ENCODE measurements at places on chromosomes 7 and 10. TPM values are rescaled to one million over a fixed set of nuclear protein-coding genes. Genes with fewer than 3 reads are reported as not detected.

BRAT1 gene
- 16.1 TPM for total RNA-seq

NUDT13 gene
- total RNA-seq = 1.8 TPM

PHYHIPL gene
- total RNA-seq = not detected

CCDC172 gene
- not detected for total RNA-seq

RAMP3 gene
- 0.13 TPM for total RNA-seq

PTPRZ1 gene
- total RNA-seq = not detected

CACUL1 gene
- total RNA-seq = 52.0 TPM

ITPRID1 gene
- total RNA-seq = not detected

MUC3A gene
- total RNA-seq = not detected

SPDYE1 gene
- not detected for total RNA-seq

HELLS gene
- total RNA-seq = 31.9 TPM

PRPS1L1 gene
- not detected for total RNA-seq

C7orf33 gene
- total RNA-seq = not detected

HYAL4 gene
- total RNA-seq = not detected

ABCB8 gene
- total RNA-seq = 28.1 TPM

PRSS37 gene
- not detected for total RNA-seq

SFRP5 gene
- not detected for total RNA-seq

RUFY2 gene
- 42.9 TPM for total RNA-seq

UPK3B gene
- total RNA-seq = 0.54 TPM

ARMC3 gene
- total RNA-seq = 0.65 TPM

CYP3A7 gene
- total RNA-seq = not detected

AKR1B15 gene
- 0.43 TPM for total RNA-seq

MICALL2 gene
- total RNA-seq = 16.2 TPM

PDZD7 gene
- total RNA-seq = 0.91 TPM

TMEM168 gene
- total RNA-seq = 38.4 TPM

ASL gene
- 32.0 TPM for total RNA-seq

ZNF786 gene
- 4.4 TPM for total RNA-seq

PAPSS2 gene
- total RNA-seq = 91.2 TPM

DRGX gene
- not detected for total RNA-seq

ABI1 gene
- total RNA-seq = 93.6 TPM

CALML3 gene
- not detected for total RNA-seq

KCNH2 gene
- total RNA-seq = 1.7 TPM

UCN3 gene
- not detected for total RNA-seq

IFIT1B gene
- not detected for total RNA-seq

CALCR gene
- total RNA-seq = not detected

FAM25C gene
- not detected for total RNA-seq

OIT3 gene
- 0.43 TPM for total RNA-seq

Data from articular chondrocyte of knee joint (primary cell).